ENCODE measurements at places on chromosomes 1 and 21. TPM values are rescaled to one million over a fixed set of nuclear protein-coding genes. Genes with fewer than 3 reads are reported as not detected.

GRCh38 chr1:184664661-184665060 lies 90.0 kb downstream of the EDEM3 start:
- no peak for DNase-seq

DNA sequence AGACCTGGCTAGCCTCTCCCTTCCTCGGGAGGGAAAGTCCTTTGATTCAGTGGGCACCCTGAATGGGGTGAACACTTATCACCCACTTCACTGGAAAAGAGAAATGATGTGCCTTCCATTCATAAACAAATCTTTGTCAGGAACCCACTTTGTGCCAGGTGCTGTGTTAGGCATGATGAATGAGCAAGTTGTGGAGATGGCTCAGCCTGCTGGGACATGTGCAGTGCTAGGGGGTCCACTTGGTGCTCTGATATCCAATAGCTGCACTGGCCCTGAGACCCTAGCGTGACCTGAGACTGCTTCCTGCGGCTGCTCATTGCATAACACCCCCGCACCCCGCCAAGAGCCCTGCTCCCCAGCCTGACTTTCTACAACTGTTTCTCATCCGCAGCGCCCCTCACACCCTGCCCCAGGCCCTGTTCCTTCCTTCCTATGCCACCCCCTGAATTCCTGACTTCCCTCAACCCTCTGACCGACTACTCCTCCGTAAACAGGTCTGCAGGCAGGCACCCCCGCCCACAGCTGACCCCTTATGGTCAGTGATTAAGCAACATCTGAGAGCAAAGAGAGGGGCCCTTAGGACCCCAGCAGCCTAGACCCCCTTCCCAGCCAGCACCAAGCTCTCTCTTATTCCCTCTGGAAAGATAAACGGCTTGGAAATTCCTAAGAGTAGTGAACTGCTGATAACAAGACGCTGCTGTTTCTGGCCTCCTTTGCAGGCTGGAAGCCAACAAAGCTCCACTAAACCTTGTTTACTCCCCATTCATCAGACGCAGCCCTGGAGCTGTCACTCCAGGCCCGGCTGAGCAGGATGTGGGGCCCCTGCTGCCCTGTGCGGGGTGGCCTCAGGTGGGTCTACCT lies 12.9 kb downstream of the CSRP1 start:
- no peak for DNase-seq

DNA sequence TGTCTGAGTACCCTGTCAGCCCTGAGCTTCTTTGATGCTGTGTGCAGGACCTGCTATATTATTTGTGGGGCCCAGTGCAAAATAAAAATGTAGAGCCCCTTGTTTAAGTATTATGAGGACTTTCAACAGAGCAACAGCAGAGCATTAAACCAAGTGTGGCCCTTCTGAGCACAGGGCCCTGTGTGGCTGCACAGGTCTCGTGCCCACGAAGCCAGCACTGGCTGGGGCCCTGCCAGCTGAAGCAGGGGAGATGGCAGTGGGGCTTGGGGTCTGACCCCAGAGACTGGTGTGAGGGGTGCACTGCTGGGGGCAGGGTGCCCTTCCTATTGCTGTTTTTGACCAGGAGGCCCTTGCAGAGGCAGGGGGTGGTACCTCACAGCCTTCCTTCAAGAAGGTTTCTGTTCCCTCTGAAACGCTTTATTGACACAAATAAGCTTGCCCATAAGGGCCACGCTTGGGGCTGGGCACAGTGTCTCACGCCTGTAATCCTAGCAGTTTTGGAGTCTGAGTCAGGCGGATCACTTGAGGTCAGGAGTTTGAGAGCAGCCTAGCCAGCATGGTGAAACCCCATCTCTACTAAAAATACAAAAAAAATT lies 2.2 kb upstream of the SEMA4A start:
- no peak for DNase-seq

DNA sequence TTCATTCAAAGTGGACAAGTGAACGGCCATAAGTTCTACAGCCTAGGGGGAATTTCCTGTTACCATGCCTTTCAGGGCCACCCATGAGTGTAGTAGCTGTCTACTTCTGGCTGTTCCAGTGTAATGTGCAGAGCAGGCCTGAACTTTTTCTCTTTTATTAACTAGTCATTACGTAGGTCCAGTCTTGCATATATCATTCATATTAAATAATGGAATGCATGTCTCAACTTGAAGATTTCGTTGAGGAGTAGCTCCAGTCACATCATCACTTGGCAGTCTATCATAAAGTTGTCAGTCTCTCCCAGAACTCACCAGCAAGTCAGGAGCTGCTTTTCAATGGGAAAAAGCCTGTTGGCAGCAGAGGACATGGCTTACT lies 12.0 kb upstream of the GIPC2 start:
- DNase-seq: no peak

GRCh38 chr1:220164116-220164515 lies 70.2 kb downstream of the IARS2 start:
- DNase-seq: peak; percentile 85

GRCh38 chr1:91817211-91817905 lies 68.6 kb downstream of the TGFBR3 start:
- DNase-seq: no peak

GRCh38 chr1:61081686-61082310 lies 563 bp upstream of the NFIA start:
- peak; percentile 82 for DNase-seq

DNA sequence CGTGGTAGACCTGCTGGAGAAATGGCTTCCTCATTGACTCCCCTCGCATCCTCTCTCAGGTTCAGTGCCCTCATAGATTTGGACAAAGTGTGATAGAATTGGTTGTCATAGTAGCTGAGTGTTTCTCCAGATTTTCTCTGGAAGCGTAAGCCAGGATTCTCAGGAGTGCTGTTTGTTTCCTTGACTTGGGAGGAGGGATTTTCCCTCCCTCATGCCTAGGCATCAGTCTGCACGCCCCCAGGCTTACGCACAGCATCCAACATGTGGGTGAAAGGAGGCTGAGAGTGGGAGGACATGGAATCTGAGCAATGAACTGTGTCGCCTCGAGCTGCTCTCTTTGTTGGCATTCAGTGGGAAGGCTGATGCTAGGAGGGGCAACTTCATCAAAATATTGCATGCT lies 503.5 kb downstream of the LTN1 start:
- DNase-seq: no peak

DNA sequence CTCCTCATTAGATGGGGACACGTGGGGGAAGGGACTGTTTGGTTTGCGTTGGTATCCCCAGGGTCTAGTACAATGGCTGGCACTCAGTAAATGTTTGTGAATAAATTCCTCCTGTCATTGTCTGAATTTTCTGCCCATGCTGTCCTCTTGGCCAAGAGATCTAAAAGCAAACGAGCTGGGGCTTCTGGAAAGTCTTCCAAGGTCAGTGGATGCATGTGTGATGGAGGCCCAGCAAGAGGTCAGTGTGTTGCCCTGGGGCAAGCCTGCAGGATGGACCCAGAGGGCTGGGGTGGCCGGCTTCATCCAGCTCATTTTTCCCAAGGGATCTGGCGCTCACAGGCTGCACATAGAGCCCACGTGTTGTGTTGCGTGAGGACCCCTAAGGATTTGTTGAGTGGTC lies 30.0 kb upstream of the JUN start:
- DNase-seq: no peak

DNA sequence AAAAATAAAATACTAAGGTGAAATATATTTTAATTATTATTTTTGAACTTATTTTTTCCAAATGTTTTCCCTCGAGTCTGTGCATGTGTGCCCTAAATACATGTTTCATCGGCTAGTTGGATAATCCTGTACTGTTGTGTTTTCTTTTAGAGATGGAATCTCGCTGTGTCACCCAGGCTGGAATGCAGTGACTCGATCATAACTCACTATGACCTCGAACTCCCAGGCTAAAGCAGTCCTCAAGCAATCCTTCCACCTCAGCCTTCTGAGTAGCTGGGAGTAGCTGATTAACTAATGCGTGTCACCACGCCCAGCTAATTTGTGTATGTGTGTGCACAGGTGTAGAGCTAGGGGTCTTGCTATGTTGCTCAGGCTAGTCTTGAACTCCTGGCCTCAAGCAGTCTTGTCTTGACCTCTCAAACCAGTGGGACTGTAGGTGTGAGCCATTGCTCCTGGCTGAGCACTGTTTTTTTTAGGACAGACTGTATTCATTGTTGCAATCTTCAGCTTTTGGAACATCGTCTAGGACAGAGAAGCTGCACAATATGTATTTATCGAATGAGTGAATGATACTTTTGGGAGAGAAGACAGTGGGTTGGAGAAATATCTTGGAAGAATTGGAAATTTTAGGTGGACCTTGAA lies 4.8 kb upstream of the TMCO1 start:
- no peak for DNase-seq

DNA sequence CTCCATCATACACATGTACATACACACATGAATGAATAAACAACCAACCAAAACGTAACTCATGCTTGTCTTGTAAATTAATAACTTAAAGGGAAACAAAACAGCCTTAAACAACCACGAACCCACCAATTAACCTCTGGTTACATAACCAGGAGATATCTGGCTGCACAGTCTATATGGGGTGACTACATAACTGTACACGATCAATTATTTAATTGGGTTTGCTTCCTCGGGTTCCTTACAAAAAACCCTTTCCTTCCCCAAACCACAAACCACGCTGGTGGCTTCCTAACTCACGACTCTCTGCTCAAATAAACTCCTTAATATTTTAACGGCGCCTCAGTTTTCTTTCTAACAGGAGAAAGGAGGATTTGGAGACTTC lies 744 bp downstream of the ZNF670 start:
- no peak for DNase-seq

- DNase-seq: peak; percentile 85
Measured at GRCh38 chr1:110207831-110208230, 2.3 kb upstream of the KCNC4 start.

DNA sequence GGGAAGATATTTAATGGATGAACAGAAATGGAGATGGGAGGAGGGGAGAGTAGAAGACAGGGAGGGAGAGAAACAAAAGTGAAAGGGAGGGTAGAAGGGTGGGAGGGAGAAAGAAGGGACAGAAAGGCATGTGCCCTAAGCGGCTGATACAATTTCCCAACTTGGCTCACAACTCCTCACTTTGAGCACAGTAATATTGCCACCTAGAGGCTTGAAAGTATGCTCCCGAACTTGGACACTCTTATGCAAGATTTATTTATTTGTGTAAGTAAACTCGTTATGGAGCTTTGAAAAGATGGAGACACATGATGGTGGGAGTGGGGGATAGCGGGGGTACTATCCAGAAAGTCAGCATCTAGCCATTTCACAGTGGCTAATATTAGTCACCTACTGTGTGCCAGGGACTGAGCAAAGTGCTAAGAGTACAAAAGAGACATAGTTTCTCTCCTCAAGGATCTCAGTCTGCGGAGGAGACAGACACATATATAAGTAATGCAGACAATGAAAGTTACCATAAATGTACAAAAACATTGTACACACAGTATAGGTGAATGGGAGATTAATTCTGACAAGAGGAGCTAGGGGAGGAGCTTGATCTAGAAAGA lies 189.7 kb downstream of the SEC16B start:
- peak; percentile 67 for DNase-seq

- no peak for DNase-seq
Measured at GRCh38 chr1:247317702-247318101, 14.0 kb downstream of the ZNF496 start.

GRCh38 chr1:171788696-171789095 lies 7.2 kb downstream of the METTL13 start:
- no peak for DNase-seq

DNA sequence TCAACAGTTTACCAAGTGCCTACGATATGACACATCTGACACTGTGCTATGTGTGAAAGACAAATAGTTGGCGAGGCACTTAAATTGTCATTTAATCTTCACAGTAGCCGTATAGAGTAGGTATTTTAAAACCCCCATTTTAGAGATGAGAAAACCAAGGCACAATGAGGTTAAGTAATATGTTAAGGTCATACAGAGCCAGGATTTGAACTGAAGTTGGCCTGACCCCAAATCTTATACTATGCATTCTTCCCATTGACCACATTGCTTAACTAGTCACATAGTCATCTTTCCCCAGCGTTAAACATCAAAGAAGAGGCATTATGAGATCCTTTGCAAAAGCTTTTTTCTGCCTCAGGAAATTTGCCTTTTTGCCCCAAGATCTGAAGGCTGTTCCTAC lies 3.9 kb downstream of the INKA2 start:
- no peak for DNase-seq

GRCh38 chr21:39604951-39605350 lies 7.8 kb upstream of the B3GALT5 start:
- no peak for DNase-seq

DNA sequence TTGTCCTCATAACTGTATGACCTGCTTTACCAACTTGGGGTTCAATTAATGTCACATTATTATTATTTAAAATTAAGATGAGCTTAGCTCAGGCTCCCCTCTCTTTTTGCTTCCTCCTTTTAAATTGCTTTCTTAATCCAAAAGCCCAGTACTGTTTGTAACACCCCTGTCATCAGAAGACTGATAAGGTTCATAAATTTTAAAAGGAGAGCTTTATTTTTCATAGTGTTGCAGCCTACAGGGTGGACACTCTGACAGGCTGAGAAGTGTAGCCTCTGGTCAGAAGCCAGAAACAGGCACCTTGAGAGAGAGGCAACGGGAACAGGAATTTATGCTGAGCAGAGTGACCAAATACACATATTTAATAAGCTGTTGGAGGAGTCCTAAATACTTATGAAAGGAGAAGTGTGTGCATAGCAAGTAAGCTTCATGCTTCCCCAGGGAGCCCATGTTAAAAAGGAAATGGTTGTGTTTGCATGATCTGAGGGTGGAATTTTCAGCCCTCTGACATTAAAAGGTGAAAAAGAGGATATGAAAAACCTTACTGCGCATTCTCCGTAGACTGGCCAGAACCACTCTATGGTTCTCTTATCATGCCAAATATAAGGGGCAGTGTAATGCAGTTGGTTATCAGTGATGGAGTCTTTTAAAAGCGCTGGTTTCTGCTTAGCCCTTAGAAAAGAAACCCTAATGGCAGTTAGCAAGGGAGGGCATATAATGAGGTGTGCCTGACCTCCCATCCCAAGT lies 30.5 kb upstream of the FGGY start:
- peak; percentile 24 for DNase-seq

DNA sequence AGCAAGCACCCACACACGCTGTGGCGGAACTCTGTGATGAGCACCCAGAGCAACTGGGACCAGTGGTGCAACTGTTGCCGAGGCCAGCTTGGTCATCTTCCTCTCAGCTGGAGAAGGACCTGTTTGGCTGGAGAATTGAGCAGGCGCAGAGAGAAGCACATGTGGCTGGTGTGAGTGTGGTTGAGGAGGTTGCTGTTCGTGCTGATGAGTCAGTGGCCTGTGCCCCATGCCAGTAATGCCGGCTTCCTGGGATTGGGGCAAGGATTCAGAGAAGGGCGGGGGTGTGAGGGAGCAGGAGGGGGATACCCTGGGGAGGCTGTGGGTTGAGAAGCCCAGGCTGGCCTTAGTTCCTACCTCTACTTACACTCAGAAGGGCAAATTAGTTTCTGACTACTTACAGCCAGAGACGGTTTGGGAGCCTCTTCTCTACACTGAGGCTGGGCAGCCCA lies 57.5 kb upstream of the EPS8L3 start:
- no peak for DNase-seq

- DNase-seq: peak; percentile 60
Measured at GRCh38 chr1:20185834-20186782, at the start of the genes PLA2G2C and UBXN10. Gene PLA2G2C, minus strand, starts transcription at chr1:20186518. Its CDS starts 9,155 bp downstream, at chr1:20177363. Gene UBXN10, plus strand, starts transcription at chr1:20186096. Its CDS starts 4,466 bp downstream, at chr1:20190562.

Gene OR10Z1
- not detected for total RNA-seq

Gene AMPD1
- total RNA-seq: 31.1 TPM

Gene ESPN
- 3.8 TPM for total RNA-seq

Gene IL6R
- total RNA-seq: 35.0 TPM

Gene DUSP23
- total RNA-seq: 24.3 TPM

Gene RPE65
- not detected for total RNA-seq

Gene HTR6
- not detected for total RNA-seq

Gene SPRR5
- not detected for total RNA-seq

Gene AMY1C
- total RNA-seq: 0.21 TPM

Gene TMPRSS2
- total RNA-seq: 6.1 TPM

Gene CAPN8
- total RNA-seq: 0.62 TPM

Gene PRR9
- total RNA-seq: not detected

Gene BRINP3
- total RNA-seq: 0.31 TPM

Gene ATF6
- 26.7 TPM for total RNA-seq

All from tongue (tissue), 3 donors.